COR-L47 (cell line): ENCODE measurements at places on chromosomes 12 and 14.

GRCh38 chr12:69821456-69822159, 3.4 kb upstream of the MYRFL start:
- DNase-seq = peak; percentile 64

DNA sequence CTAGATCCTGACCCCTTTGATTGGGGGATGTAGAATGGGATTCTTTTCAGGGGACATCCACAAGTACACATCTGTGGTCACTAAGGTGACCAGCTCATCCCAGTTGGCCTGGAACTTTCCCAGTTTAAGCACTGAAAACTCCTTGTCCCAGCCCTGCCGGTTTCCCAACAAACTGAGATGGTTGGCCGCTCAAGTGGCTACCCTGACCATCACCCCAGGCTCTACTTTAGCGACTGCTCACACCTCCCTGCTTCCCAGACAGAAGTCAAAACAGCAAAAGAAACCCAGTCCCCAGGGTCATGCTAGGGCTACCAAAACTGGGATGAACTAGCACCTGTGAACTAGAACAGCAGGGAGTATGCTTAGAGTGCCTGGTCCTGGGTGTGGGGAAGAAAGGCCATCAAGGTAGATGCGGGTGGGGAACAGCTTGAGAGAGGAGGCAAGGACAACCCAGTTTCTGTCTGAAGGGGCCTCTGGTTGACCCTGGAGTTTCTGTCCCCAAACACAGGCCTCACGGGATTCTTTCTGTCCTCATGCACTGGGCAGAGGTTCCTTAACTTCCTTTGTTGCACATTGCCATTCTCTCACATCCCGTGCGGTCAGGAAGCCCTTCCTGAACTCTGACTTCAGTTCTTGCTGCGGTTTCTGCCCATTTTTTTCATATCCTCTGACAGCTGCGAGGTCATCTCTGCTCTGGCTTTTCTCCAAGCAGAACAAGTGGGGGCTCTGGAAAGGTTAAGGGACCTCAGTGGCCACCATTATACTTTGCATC, 1.6 kb downstream of the LTB4R start:
- DNase-seq = no peak

GRCh38 chr12:88530868-88531267, 49.4 kb downstream of the KITLG start:
- DNase-seq = no peak

- no peak for DNase-seq
These were observed 58.2 kb upstream of the FLRT2 start for GRCh38 chr14:85471744-85472143.

DNA sequence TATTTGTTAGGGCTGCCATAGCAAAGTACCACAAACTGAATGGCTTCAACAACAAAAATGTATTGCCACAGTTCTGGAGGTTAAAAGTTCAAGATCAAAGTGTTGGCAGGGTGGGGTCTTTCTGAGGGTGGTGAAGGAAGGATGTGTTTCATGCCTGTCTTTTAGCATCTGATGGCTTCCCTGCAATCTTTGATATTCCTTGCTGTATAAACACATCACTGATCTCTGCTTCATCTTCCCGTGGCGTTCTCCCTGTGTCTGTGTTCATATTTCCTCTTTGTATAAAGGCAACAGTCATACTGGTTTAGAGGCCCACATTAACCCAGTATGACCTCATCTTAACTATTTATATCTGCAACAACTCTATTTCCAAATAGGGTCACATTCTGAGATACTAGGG, 167.5 kb downstream of the BTG1 start:
- DNase-seq = no peak

DNA sequence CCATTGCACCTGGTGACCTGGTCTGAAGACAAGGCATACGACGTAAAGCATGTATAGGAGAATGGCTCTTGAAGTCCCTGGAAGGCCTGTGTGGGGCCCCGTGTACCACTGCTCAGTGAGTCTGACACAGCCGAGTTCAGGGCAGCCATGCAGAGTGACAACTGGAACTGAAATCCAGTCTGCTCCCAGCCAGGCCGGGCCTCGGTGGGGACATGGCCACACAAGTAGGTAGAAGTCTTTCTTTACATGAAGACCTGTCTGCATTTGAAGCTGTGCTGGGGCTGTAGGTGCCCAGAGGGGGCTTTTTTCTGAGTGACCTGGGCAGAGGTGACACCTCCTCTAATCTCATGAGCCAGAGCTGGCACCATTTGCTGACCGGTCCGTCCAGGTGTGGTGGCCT, 35.7 kb downstream of the ADGRD1 start:
- DNase-seq = no peak

- DNase-seq = no peak
These were observed 1.3 kb downstream of the PIWIL1 start for GRCh38 chr12:130338794-130339601.

DNA sequence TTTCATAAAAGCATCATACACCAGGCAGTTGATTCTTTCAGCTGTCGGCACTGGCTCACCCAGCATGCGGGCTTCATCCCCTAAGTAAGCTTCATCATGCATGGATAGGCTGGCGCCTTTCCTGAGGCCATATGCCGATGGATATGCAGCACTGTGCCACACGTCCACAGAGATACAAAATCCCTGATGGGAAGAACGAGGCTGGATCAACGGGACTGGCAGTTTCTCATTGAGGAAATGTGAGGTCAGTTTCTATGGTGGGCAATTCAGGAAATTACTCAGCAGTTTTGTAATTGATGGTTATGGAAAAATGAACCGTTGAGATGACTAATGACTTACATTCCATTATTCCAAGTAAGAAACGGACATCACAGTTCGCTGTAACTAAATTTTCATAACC, 453.8 kb downstream of the TMEM121 start:
- no peak for DNase-seq

DNA sequence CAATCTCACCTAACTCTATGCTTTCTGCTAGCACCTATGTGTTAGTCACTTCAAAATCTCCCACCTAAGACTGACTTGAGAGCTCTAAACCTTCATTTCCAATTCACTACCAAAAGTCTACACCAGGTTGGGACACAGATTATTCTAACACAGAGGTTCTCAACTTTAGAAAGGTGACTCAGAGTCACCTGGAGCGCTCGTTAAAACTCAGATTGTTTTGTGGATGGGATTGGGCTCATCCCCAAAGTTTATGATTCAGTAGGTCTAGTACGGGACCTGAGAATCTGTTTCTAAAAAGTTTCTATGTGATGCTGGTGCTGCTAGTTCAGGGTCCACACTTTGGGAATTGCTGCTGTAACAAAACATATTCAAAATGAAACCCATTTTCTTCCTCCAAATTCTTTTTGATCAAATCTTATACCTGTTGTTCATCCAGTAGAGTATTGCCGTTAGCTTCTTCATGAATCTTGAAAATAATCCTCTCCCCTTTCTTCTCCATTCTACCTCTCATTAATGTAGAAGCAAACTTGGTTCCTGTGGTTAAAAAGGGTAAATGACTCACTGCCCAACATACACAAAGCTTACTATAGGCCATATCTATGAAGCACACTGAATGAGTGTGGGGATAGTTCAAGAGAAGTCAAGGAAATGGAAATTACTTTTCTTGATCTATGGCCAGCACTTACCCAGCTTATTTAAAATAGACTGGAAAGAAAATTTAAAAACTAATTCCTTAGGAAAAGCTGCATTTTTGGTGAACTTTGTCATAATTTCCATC, 206.7 kb downstream of the KIF21A start:
- no peak for DNase-seq

- DNase-seq = no peak
These were observed 123.5 kb upstream of the NOS1 start for GRCh38 chr12:117484901-117485300.

DNA sequence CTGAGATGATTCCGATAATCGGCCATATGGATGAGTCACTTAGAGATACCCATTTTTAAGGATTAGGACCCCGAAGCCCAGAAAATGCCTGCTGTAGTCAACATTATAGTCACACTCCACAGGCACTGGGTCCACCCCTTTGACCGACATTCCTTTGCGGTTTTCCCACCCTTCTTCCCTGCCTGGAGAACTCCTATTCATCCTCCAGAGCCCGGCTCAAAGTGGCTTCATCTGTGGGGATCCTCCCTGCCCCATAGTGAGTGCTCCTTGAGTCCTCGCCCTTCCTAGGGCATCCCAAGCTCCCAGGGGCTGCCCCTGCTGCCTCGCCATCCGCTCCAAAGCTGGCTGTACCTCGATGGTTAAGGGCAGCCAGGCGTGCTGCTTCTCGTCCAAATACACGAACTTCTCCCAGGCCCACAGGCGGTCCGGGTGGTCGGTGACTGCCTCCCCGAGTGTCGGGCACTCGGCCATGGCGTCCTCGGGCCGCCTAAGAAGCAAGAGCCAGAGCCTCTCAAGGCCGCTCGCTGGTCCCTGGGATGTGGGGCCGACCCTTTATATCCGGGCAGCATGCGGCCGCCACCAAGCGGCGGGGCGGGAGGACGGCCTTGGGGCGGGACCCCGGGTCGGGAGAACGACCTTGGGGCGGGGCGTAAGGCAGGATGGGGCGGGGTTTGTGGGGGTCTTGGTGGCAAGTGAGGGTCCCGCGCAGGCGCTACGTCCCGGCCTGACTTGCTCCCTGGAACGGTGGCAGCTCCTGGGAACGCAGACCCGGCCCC, at the start of gene TCL1A:
TSS of gene TCL1A (minus strand) at position 530 of the 776 bp plus-strand sequence. CDS start at position 471, 59 bp downstream.
- no peak for DNase-seq

DNA sequence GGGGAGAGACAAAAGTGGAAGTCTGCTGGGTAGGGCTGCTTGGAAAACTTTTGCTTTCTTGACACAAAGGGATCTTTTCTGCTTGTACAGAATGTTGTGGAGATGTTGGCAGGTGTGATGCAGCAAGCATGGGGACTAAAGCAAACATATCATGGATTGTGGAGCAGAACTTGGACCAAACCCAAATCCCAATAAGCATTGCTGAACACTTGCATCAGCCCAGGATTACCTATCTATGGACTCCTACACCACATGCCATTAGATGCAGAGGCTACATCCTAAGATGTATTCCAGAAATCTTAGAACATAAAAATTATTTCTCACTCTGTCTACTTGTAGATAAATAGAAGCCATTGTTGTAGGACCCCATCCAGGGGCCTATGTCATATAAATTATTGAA, 44.7 kb upstream of the RERG start:
- DNase-seq = no peak

GRCh38 chr14:51869411-51870100, 9.1 kb downstream of the GNG2 start:
- DNase-seq = no peak

GRCh38 chr12:13135371-13136178, 32.1 kb upstream of the GSG1 start:
- no peak for DNase-seq
